Stimulated activated CD8-positive, alpha-beta memory T cell treated with anti-CD3 and anti-CD28 coated beads, Interleukin-7, amount 100 ng/mL, for 1 hour (primary cell): ENCODE measurements at places on chromosomes 2 and 18.

- DNase-seq: no peak
Measured at GRCh38 chr2:118850901-118851415, 3.5 kb upstream of the EN1 start.

DNA sequence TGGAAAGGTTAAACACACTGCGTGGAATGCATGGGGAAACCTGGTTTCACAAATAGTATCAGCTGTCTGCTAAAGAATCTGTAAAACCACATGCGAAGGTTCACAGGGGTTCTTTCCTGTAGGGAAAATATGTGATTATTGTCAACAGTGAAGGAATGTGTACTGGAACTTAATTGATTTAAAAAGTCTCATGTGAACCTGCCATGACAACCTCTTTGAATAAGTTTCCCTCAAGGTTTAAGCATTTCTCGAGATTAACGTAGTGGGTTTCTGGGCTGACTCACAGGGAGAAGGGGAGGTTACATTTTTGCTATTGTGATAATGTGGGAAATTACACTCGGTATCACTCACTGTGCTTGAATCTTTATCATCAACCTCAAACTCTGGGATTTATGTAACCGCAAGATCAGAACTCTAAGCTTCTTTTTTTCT lies 28.2 kb upstream of the IL1R1 start:
- DNase-seq: no peak

DNA sequence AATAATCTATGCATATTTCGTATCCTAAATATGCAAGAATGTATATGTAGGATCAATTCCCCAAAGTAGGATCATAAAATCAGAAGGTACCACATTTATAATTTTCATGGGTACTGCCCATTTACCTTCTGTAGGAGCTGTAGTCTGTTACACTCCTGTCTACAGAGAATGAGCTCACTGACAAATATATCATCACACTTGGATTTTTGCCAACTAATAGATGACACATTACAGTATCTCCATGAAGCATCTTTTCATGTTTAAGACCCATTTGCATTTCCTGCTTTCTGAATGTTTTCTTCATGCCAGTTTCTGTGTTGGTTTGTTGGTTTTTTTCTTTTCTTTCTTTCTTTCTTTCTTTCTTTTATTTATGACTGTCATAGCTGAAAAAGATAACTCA lies 70.9 kb upstream of the EML6 start:
- no peak for DNase-seq

DNA sequence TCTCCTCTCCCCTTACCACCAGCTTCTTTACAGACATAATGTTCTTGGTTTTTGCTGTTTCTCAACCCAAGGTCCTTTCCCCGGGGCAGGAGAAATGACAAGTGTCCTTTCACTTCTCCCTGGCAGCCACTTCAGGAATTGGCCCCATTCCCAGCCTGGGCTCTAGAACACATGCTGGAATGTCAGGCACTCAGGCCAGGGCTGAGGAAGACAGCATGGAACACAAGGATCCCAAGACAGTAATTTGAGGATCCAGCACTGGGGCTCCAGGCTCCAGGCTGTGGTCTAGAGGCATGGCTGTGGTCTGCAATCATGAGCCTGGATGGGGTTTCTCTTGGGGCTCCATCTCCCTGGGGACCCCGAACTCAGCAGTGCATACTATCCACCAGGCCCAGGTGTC lies 201.4 kb downstream of the CELF4 start:
- DNase-seq: no peak

DNA sequence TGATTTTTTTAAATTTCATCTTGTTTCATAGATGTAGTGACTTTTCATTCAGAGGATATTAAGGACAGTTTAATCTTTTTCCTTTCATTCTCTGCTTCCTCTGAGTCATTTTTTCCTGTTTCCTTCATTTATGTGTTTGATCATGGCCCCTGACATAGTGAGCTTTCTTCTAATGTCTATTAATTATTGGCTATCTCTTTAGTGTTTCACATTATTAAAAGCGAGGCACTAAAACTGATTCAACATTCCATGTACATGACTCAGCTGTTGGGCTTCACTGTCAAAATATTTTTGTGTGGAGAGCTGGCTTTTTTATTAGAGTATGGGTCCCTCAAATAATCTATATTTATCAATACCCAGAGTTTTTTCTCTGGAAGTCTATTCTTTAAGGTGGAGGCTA lies 125.8 kb downstream of the THSD7B start:
- no peak for DNase-seq

DNA sequence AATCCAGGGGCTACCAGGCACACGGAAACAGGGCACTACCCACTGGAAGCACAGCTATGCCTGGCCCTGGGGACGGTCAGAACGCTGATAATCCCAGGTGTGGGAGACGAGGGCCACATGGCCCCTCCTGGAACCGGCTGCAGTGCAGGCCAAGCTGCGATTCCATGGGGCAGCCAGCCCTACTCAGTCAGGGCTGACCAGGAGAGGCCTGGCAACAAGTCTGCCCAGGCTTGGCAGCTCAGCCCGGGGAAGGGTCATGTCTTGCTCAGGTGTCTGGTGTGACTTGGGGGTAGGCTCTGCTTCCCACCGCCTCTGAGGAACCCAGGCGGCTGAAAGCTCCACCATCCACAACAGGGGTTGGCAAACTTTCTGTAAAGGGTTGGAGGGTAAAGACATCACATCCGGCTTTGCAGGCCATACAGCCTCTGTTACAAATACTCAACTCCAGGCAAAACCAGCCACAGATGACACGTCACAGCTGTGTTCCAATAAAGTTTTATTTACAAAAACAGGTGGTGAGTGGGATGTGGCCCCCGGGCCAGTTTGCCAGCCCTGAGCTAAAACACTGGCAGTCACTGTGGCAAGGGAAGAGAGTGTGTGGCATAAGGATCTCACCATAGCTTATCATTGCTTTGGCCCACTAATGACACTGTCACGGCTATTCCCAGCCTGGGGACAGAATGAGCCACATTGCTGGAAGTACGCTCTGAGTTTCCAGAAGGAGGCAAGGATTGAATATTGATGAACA lies 85.2 kb downstream of the NDUFA10 start:
- DNase-seq: no peak

- DNase-seq: no peak
Measured at GRCh38 chr2:148966438-148966758, 72.1 kb upstream of the LYPD6B start.

GRCh38 chr18:10376731-10377130 lies 77.7 kb upstream of the APCDD1 start:
- DNase-seq: no peak

- DNase-seq: no peak
Measured at GRCh38 chr2:68994864-68995263, 18.1 kb upstream of the ANTXR1 start.

DNA sequence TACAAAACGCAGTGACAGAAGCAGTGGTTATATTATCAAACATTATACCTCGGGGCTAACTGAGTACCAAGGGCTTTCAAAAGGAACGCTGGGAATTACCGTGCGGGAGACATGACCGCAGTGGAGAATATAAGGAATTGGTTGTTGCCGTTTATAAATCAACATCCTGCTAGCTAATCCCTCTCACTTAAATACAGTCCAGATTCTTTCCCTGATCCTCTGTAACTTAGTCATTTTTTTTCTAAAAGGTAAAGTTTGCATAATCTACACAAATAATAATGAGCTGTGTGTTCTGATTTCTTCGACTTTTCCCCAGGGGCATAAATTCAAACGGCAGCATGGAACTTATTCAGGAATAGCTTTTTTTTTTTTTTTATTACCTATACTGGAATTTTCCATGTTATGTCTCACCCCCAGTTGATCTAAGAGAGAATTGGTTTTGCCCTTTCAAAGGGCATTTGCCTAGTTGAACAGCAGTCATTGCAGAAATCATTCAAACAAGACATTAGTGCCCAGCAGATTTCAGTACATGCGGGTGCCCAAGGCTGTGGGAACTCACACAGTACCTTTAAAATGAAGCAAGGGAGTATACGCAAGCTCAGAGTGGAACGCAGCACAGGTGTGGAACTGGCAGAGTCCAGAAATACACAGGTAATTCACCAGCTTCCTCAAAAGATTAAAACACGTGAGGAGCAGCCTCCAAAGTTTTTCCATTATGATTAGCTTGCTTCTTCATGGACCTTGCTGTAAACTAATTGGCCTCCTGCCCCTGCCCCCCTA lies 63.9 kb downstream of the SMIM21 start:
- no peak for DNase-seq

DNA sequence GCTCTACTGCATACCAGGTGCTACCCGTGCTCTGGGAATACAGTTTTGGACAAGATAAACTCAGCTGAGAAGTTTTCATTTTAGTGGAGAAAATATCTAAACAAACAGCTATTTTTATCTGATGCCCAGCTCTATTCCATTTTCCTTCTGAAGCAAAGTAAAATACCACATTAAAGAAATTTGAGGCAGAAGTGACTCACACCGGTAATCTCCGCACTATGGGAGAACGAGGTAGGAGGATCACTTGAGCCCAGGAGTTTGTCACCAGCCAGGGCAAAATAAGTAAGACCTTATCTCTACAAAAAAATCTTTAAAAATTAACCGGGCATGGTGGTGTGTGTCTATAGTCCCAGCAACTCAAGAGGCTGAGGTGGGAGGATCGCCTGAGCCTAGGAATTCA lies 416.2 kb upstream of the LYPD1 start:
- DNase-seq: no peak

- no peak for DNase-seq
Measured at GRCh38 chr18:37450434-37451132, 115.0 kb downstream of the CELF4 start.

DNA sequence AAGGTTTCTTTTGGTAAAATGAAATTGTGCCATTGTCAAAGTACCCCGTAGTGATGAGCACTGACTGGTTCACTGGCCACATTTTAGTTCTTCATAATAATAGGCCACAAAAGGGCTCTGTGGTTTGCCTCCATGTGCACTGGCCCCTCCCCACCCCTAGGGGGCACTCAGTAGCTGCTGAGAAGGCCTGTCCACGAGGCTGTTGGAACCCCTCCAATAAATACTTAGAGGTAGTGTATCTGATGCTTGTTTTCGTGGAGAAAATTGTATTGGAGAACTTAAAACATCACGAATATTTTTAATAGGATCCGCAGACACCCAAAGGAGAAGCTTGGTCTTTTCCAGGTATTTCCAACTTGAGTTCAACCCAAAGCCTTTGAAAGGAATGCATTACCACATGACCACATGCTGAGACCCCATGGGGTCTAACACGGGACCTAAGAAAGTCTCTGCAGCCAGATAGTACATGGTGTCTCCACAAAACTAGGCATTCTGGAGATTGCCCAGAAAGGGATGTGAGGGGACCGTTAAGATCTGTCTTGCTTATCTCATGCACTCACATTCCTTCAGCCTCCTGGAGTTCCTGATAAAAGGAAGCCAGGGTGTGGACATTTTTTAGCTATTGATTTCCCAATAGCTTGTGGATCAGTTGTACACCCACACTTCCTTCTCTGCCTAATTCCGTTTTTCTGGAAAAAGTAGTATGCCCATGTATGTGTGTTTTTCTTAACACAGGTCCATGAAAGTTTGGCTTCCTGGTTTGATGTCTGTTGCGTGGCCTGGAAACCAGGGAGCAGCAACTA lies 28.5 kb upstream of the NOSTRIN start:
- no peak for DNase-seq

DNA sequence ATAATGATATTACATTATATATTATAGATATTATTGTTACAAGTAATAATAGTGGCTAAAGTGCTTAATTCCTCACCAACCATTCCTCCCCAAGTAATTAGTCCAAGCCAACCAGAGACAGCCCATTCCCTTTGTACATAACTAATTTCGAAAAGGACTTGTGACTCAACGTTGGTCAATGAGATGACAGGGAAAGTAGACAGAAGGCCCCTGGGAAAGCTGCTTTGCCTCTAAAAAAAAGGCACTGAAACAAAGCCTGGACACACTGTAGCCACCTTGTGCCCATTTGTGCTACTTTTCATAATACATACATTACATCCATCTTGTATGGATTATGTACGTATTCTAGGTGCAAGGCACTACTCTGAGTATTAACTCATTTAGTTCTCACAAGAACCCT lies 28.8 kb downstream of the COLEC12 start:
- no peak for DNase-seq

GRCh38 chr2:16855183-16855582 lies 189.5 kb upstream of the CYRIA start:
- DNase-seq: no peak

- no peak for DNase-seq
Measured at GRCh38 chr18:79950515-79951341, 725 bp downstream of the SLC66A2 start.

GRCh38 chr2:195018462-195018861 lies 638.6 kb upstream of the SLC39A10 start:
- no peak for DNase-seq

DNA sequence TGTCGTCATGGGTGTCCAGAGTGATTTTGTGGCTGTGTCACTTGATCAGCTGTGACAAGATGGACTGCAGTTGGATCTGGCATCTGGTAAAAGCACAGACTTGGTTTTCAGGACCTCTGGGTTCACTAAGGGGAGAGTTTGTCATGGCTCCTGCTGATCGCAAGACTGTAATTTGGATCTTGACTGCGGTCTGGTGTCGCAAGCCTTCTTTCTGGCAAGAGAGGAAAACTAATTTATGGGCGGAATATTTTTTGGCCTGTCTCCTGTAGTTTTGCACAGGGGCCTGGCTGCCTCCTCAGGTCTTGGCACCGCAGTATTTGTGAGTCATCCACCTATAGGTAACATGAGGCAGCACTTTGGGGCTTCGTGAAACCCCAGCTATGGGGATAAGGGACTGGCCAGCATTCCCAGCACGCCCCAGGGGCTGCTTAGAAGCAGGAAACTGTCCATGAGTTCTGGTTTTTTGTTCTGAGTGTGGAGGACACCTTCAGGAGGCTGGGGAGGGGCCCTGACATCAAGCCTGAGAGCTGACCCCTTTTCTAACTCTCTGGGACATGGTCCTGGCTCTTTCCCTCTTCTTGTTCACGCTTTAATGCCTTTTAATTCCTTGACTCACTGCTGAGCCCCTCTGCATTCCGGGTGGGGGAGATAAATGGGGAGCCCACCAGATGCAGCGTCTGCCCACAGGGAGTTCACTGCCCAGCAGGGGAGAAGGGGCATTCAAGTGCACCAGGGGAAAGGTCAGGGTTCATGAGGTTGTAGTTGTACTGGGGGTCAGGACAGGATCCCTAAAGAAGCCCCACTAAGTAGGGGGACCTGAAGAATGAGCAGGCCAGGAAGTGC lies 12.2 kb downstream of the SH3BP4 start:
- no peak for DNase-seq

DNA sequence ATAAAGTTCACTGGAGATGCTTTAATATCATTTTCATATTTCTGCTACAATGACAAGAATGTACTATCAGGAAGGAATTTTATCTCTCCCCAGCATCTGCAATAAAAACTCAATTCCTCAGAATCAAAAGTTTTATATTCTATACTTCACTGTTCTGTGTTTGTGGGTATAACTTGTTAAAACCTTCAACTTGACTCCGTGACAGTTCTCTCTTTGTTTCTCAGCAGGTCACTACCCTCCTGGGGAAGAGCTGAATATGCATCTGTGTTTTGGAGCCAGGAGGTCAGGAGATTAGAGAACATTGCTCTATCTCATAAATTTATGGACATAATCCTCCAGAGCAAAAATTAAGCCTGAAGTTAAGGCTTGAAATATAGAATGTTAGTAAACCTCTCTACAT lies 411.4 kb downstream of the TRIB2 start:
- DNase-seq: no peak

GRCh38 chr2:241154915-241155314 lies 4.6 kb downstream of the PPP1R7 start:
- DNase-seq: no peak

GRCh38 chr18:8771930-8772329 lies 66.6 kb downstream of the MTCL1 start:
- no peak for DNase-seq
